ENCODE measurements at places on chromosomes 2 and 18. TPM values are rescaled to one million over a fixed set of nuclear protein-coding genes. Genes with fewer than 3 reads are reported as not detected.

The DSC2 gene
- 30.8 TPM for total RNA-seq

The ATIC gene
- total RNA-seq, result 49.8 TPM

The APCDD1 gene
- 158 TPM for total RNA-seq

The CNDP1 gene
- 0.97 TPM for total RNA-seq

The AQP12A gene
- total RNA-seq, result not detected

The ANKRD36C gene
- 22.1 TPM for total RNA-seq

The NLRC4 gene
- 0.17 TPM for total RNA-seq

The IL36G gene
- 13.4 TPM for total RNA-seq

The DNER gene
- 29.4 TPM for total RNA-seq

DNA sequence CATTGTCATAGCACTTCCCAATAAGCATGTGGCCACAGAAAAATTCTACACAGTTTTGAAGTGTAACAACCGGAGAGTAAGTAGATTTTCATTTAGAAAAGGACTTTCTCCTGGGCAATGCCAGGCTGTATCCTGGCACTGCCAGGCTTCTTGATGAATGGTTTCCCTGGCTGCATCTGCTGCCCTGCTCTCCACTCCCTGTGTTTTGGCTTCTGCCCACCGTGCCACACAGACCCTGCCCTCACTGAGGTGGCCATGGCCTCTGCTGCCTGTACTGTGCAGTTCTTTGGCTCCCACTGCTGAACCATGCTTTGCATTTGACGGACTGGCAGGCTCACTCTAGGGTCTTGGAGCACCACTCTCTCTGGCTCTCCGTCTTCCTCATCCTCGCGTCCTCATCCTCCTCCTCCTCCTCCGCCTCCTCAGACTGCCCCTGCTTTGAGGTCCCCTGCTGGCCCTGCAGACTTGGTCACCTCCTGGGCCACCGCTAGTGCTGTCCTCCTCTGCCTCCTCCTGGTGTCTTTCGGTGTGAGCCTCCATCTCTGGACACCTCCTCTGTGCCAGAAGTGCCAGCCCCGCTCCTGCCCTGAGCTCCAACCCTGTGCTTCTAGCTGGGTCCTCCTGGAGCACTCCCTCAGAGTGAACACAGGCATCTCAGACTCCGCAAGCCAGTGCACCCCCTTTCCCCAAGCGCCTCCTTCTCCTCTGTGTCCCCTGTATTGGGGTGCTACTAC is 45.9 kb upstream of the CNGA3 start:
- H3K4me1 ChIP-seq, result no peaks in the 10 kb centered on the region
- no peaks in the 10 kb centered on the region for H3K36me3 ChIP-seq
- H3K4me3 ChIP-seq, result no peak overlapping the region
- H3K27ac ChIP-seq, result no peak overlapping the region

GRCh38 chr2:120912101-120912985 is 176.7 kb downstream of the GLI2 start:
- no peak for DNase-seq
- peaks cover 51% of the 10 kb centered on the region for H3K4me1 ChIP-seq
- H3K27me3 ChIP-seq, result no peaks in the 10 kb centered on the region
- H3K36me3 ChIP-seq, result no peaks in the 10 kb centered on the region

DNA sequence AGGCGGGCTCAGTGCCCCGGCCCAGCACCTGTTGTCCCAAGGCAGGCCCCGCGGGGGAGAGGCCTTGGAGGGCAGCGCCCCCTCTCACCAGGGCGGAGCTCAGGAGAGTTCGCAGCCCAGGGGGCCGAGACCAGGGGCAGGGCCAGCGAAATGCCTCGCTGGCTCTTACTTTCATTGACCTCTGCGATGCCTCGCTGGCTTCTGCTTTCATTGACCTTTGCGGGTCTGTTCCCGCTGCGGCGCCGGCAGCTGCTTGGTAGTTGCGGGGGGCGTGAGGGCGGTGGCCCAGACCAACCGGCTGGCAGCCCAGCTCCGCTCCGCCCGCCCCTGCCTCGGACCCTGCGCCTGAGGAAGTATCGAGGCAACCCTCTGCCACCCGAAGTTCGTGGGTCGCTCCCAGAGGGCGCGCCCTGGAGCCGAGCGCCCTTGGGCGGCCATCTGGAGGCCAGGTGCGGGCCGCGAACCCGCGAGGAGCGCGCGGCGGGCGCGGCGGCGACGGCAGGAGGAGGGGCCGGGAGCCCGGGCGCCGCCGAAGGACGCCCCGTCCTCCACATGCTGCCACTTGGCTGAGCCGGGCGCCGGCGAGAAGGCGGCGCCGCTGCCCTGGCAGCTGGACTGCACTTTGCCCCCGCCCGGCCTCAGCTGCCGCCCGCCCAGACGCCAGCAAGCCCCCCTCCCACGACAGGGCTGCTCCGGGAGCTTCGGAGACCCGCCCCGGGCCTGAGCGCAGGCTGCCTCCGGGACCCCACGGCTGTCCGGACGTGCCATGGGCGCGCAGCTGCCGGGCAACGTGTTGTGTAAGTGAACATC is 118.0 kb upstream of the MSTN start:
- peak; percentile 87 for DNase-seq
- no peaks in the 10 kb centered on the region for H3K36me3 ChIP-seq
- H3K27ac ChIP-seq, result peak overlapping the region; percentile 93
- H3K4me1 ChIP-seq, result peaks cover 17% of the 10 kb centered on the region

DNA sequence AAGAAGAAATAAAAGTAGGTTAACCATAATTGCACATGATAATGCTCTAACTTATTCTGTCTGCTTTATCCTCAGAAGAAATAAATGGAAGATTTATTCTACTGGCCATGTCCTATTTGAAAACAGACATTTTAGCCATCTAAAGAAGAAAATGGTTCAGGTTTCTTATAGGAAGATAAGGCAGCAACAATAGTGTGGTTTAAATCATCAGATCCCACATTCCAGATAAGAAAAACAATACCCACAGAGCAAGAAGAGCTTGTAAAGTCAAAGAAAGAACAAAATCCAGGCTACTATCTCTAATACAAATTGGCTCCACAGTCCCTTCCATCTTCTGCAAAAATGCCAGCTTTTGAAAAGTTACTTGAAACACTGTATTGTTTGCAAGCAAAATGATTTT is 49.3 kb downstream of the L3MBTL4 start:
- H3K36me3 ChIP-seq, result no peaks in the 10 kb centered on the region
- H3K4me3 ChIP-seq, result no peak overlapping the region
- peaks cover 10% of the 10 kb centered on the region for H3K4me1 ChIP-seq
- H3K27ac ChIP-seq, result no peak overlapping the region
- no peaks in the 10 kb centered on the region for H3K27me3 ChIP-seq

GRCh38 chr2:199707593-199708185 is 143.3 kb downstream of the FTCDNL1 start:
- H3K27ac ChIP-seq, result no peak overlapping the region
- H3K4me3 ChIP-seq, result no peak overlapping the region
- no peaks in the 10 kb centered on the region for H3K4me1 ChIP-seq
- H3K36me3 ChIP-seq, result no peaks in the 10 kb centered on the region
- H3K27me3 ChIP-seq, result no peaks in the 10 kb centered on the region

GRCh38 chr2:7999683-8000476 is 682.0 kb upstream of the ID2 start:
- no peak for DNase-seq
- H3K4me1 ChIP-seq, result peaks cover 16% of the 10 kb centered on the region
- H3K36me3 ChIP-seq, result no peaks in the 10 kb centered on the region
- no peaks in the 10 kb centered on the region for H3K27me3 ChIP-seq
- no peak overlapping the region for H3K27ac ChIP-seq

GRCh38 chr2:44680983-44681531 is 260.4 kb upstream of the SIX3 start:
- H3K27me3 ChIP-seq, result no peaks in the 10 kb centered on the region
- H3K4me3 ChIP-seq, result no peak overlapping the region
- H3K36me3 ChIP-seq, result no peaks in the 10 kb centered on the region
- H3K4me1 ChIP-seq, result no peaks in the 10 kb centered on the region
- no peak overlapping the region for H3K27ac ChIP-seq

DNA sequence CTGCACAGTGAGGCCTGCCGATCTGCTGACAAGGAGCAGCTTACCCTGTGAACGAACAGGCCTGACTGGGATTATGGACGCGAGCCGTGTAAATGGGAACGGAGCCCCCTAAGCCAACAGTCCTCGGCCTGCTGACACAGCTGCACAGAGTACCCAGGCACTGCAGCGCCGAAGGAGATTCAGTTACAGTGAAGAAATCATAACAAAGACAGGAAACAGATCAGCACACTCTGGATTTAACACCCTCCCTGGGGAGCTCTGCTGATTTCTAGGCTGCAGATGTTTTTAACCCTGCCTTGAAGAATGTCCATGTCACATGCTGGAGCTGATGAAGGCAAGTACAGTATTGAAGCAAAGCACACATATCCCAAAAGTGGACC is 43.4 kb downstream of the COLEC12 start:
- peak overlapping the region; percentile 4 for H3K4me3 ChIP-seq
- peaks cover 16% of the 10 kb centered on the region for H3K4me1 ChIP-seq
- H3K36me3 ChIP-seq, result no peaks in the 10 kb centered on the region
- no peaks in the 10 kb centered on the region for H3K27me3 ChIP-seq
- no peak for DNase-seq

DNA sequence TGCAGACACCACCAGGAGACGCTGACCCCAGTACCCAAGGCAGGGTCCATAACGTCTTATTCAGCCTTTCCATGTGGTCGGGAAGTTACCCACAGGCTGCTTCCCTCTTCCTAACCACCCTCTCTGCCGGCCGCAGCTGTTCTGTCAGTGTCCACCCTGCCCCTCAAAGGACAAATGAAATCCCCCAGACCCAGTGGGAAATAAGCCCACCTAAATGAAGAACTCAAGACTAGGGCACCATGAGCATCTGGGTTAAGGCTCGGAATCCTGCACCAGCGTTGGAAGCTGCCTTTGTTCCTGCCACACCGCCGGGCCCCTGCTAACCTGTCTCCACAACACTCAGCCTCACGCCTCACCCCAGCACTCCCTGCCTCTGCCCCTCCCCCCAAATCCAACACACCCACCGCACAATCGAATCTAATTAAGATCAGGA is 21.7 kb downstream of the BCL11A start:
- H3K4me1 ChIP-seq, result peaks cover 76% of the 10 kb centered on the region
- peaks cover 21% of the 10 kb centered on the region for H3K27me3 ChIP-seq
- no peaks in the 10 kb centered on the region for H3K36me3 ChIP-seq

DNA sequence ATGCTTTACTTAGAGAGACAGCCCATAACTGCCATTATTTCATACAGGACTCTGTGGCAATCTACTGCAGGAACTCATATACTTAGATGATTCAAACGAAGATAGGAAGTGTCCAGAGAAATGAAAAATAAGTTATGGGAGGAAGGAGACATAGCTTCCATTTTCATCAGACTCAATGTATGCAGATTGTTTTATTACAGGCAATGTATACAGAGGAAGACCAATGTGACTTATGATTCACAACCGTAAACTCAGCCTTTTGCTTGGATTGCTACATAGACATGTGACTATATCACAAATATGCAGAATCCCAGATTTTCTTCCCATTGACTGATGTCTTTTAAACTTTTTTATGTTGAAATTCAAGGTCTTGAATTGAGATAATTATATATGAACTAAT is 793.4 kb downstream of the SATB2 start:
- H3K4me1 ChIP-seq, result peaks cover 4% of the 10 kb centered on the region
- H3K36me3 ChIP-seq, result no peaks in the 10 kb centered on the region
- no peak for DNase-seq
- H3K4me3 ChIP-seq, result no peak overlapping the region
- no peaks in the 10 kb centered on the region for H3K27me3 ChIP-seq

- DNase-seq, result no peak
- no peak overlapping the region for H3K27ac ChIP-seq
- no peaks in the 10 kb centered on the region for H3K4me1 ChIP-seq
- no peaks in the 10 kb centered on the region for H3K36me3 ChIP-seq
Observed at GRCh38 chr2:205902041-205902899, 183.7 kb downstream of the INO80D start.

DNA sequence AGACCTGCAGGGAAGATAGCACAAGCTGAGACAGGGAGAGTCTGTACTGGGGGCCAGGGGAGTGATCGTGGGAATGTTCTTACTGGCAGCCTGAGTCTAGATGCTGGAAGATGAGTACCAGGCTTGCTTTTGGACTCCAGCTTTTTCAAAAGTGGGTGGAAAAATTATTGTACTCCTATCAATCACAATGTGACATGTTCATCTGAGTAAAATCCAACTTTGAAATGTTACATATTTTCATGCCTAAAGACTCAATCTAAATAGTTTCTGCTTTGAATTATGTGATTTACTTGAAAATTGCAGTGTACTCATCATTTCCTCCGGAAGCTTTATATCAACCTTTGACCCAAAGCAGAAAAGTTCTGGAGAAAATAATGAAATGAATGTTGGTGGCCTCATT is 49.7 kb upstream of the ST3GAL5 start:
- H3K4me3 ChIP-seq, result no peak overlapping the region
- no peak for DNase-seq
- no peaks in the 10 kb centered on the region for H3K36me3 ChIP-seq
- H3K4me1 ChIP-seq, result peaks cover 19% of the 10 kb centered on the region

- no peaks in the 10 kb centered on the region for H3K27me3 ChIP-seq
- H3K36me3 ChIP-seq, result no peaks in the 10 kb centered on the region
- H3K4me1 ChIP-seq, result no peaks in the 10 kb centered on the region
Observed at GRCh38 chr2:180892091-180892490, 88.3 kb upstream of the UBE2E3 start.

GRCh38 chr2:132477962-132478361 is 61.4 kb downstream of the GPR39 start:
- H3K27me3 ChIP-seq, result no peaks in the 10 kb centered on the region
- no peak overlapping the region for H3K4me3 ChIP-seq
- H3K36me3 ChIP-seq, result no peaks in the 10 kb centered on the region
- H3K4me1 ChIP-seq, result peaks cover 4% of the 10 kb centered on the region
- DNase-seq, result no peak
- H3K27ac ChIP-seq, result no peak overlapping the region

- no peaks in the 10 kb centered on the region for H3K27me3 ChIP-seq
- no peaks in the 10 kb centered on the region for H3K4me1 ChIP-seq
- H3K4me3 ChIP-seq, result no peak overlapping the region
- DNase-seq, result no peak
- H3K36me3 ChIP-seq, result peaks cover 16% of the 10 kb centered on the region
Observed at GRCh38 chr2:73022024-73022568, 49.4 kb downstream of the SFXN5 start.

DNA sequence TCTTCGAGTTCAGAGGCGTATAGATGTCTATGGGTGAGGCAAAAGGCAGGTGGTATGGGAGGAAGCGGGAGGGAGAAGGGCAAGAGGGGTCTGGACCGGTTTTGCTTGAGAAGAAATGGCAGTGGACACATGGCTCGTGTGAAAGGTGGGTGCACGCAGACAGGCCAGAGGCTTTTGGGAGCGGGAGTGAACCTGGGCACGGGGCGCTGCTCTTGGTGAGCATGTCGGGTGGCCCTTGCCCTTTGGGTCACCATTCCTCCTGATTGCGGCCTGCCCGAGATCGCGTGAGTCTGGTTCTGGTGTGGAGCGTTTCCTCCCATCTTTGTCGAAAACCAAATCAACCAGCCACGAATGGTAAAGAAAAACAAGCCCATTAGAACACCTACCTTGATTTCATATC is 12.6 kb downstream of the LDLRAD4 start:
- no peak for DNase-seq
- no peak overlapping the region for H3K4me3 ChIP-seq
- peaks cover 12% of the 10 kb centered on the region for H3K4me1 ChIP-seq
- H3K27me3 ChIP-seq, result no peaks in the 10 kb centered on the region

DNA sequence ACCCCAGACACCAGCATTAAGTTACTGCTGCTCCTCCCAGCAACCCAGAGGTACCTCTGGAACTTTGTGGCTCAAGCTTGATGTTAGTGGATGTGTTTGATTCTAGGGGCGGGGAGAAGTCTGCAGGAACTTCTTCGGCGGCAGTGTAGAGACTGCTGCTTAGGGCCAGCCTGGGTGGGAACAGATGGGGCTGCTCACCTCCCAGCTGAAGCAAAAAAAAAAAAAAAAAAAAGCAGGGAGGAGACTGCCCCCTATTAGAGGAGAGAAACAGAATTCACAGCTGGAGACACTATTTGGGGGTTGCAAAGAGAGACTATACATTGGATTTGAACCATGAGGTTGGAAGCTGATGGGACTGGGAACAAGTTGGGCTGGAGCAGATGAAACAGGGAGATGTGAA is 28.6 kb upstream of the FAM136A start:
- H3K4me1 ChIP-seq, result peaks cover 14% of the 10 kb centered on the region
- no peak overlapping the region for H3K27ac ChIP-seq
- no peaks in the 10 kb centered on the region for H3K27me3 ChIP-seq
- H3K36me3 ChIP-seq, result no peaks in the 10 kb centered on the region

Measured in suprapubic skin (tissue), 4 donors.